Activated T-cell treated with anti-CD3 and anti-CD28 coated beads, Interleukin-2, amount 50 U/mL, for 4 hours (primary cell): ENCODE measurements at places on chromosomes 7 and 10. TPM values are rescaled to one million over a fixed set of nuclear protein-coding genes. Genes with fewer than 3 reads are reported as not detected.

GRCh38 chr7:129222064-129222463, 2.8 kb upstream of the AHCYL2 start:
- DNase-seq: no peak

GRCh38 chr10:78321000-78321399, 287.3 kb downstream of the RPS24 start:
- no peak for DNase-seq

DNA sequence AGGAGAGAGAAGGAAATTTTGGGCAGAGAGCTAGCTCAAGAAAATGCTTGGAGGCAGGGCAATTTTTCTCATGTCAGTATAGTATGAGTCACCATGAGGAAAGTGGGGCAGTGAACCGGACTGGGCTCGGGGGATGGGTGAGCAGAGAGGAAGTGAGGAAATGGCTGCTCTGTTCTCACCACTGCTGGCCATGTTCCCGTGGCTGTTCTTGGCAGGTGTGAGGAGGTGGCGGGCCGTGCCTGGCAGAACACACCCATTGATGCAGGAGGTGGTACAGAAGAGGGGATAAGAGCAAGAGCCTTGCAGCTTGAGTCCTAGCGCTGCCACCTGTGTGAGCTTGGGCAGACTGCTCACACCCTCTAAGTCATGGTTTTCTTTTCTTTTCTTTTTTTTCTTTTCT, 304.4 kb upstream of the LYZL1 start:
- no peak for DNase-seq

DNA sequence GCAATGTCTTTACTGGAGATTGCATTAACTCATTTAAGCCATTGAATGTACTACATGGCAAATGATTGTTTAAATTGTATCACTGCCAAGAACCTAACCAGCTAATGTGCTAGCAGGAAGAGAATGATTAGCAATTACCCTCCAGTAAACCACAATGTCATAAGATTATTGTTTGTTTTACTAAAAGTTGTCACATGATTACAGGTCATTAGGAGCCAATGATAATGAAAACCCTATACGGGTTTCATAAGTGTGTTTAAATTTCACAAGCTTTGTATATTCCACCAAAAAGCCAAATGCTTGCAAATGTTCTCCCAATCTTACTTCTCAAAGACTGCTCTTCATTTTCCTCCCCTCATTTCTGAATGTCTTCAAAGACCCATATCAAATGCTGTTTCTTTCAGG, 76.5 kb upstream of the PPP1R3C start:
- DNase-seq: no peak

- DNase-seq: peak; percentile 99
These were observed 557 bp upstream of the SP4 start for GRCh38 chr7:21427182-21427870.

- DNase-seq: no peak
These were observed 63.4 kb upstream of the C1QL3 start for GRCh38 chr10:16585103-16585502.

DNA sequence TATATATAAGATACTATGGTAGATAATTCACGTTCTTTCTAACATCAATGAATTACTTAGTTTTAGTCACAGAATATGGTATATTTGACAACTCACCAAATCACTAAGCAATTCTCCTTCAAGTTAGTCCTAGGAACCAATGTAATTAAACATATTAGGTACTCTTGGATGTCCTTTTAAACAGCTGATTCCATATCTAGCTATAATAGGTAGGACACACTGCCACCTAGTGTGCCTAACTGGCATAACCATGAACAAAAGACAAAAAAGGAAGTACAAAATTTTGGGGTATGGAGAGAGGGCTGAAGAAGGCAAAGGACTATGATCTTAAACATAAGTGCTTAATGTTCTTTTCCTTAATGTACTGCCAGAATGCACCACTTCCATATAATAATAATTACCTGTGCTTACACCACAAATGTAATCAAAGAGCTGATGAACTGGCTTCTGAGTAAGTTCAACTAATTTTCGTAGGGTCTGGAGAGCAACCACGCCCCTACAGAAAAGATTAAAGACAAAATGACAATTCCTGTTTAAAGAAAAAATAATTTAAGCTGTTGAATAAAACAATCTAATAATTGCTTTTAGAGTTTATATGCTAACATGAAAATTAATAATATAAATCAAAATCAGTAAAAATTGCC, 28.7 kb downstream of the PNPLA8 start:
- peak; percentile 39 for DNase-seq

COL26A1 gene
- not detected for total RNA-seq

ZNF679 gene
- total RNA-seq: not detected

CCL24 gene
- not detected for total RNA-seq

HYAL4 gene
- total RNA-seq: not detected

NYAP1 gene
- 0.11 TPM for total RNA-seq
